ENCODE measurements at places on chromosomes 7 and 10.

GRCh38 chr7:30859940-30860496, 51.6 kb upstream of the AQP1 start:
- no peak for DNase-seq

- no peak for DNase-seq
Measured at GRCh38 chr7:152987656-152988055, 228.1 kb downstream of the ACTR3B start.

DNA sequence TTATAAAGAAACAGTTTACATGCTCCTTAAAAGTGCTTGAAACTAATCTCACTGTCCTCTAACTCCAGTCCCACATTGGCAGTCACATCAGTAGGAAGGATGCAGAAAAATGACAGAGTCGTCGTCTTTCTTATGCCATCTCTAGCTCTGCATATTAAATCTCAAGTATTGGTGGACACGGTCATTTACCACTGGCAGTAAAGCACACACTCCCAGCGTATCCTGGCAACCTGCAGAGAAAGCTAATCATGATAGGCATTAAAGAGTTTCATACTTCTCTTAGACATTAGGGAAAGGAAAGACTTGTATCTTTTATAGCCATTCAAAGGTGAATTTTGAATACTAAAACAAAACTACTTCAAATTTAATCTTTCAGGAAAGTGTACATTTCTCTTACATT, 202.0 kb upstream of the COBL start:
- no peak for DNase-seq

DNA sequence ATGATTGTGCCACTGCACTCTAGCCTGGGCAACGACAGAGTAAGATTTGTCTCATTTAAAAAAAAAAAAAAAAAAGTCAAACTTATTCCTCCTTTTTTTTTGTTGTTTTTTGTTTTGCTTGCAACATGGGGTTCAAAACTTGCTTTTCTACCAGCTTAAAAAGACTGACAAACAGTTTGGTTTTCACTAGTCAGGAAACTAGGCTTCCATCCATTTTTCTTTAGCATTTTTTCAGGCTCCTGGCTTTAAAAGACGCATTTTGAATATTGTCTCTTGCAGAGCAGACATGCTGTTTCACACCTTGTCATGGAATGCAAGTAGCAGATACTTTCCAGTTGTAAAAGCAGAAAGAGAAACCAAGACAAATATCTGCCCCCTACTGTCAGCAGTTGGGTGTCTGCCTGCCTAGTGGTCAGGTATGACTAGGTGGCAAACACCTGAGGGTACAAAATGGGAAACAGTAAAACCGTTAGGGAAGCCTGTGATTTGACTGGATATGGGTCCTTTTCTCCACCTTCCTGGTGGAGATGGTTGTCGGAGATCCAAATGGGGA, 139.9 kb downstream of the CCDC71L start:
- no peak for DNase-seq

DNA sequence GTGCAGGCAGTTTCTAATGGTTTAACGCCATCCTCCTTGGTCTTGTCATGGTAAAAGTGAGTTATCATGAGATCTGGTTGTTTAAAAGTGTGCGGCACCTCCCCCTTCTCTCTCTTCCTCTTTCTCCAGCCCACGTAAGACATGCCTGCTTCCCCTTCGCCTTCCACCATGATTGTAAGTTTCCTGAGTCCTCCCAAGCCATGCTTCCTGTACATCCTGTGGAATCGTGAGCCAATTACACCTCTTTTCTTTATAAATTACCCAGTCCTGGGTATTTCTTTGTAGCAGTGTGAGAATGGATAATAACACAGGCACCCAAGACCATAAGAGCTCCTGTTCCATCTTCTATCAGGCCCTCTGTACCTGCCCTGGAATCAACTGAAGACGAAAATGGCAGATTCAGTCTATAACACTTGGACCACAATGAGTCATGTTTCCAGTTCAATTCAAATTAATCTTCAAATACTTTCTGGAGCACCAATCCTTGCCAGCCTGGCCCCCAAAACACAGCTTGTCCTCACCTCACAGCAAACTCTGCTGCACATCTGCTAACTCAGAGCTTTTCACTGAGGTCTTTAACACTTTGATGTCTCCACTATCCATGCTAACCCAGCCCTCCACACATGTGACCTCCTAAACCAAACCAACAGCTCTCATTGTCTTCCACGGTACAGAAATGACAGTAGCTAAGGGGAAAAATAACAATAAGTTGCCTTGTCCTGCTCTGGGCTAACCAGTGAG, 73.2 kb downstream of the SFMBT2 start:
- DNase-seq, result no peak

- no peak for DNase-seq
Measured at GRCh38 chr10:123021517-123021916, 12.7 kb downstream of the ACADSB start.

GRCh38 chr10:91103384-91104192, 116.9 kb upstream of the PCGF5 start:
- no peak for DNase-seq

DNA sequence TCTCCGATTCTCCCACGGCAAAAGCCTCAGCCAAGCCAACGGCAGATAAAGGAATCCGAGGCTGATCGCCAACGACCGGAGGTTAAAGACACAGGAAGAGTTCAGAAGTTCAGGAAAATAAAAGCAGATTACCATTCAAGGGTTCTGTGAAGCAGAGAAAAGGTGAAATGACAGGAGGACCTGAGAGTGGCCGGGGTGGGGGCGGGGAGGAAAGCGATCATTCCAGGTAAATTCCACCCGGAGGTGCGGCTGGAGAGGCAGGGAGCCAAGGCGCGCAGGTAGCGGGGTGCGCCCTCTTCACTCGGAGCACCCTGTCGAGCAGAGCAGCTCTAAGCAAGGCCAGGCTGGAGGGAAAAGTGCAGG, 35.3 kb upstream of the SEPHS1 start:
- DNase-seq, result peak; percentile 34

DNA sequence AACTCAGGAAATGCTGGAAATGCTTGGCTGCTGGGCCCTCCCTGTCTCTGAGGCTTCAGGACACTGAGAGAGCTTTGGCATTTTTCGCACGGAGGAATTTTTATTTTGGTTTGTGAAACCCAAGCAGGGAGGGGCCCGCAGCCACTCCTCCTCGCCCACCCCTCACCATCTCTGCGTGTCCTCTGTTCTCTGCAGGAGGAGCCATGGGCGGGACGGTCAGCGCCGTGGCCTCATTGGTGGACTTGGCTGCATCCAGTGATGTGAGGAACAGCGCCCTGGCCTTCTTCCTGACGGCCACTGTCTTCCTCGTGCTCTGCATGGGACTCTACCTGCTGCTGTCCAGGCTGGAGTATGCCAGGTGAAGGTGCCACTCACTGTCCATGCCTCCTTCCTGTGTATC, 36.8 kb downstream of the SLC29A3 start:
- no peak for DNase-seq

DNA sequence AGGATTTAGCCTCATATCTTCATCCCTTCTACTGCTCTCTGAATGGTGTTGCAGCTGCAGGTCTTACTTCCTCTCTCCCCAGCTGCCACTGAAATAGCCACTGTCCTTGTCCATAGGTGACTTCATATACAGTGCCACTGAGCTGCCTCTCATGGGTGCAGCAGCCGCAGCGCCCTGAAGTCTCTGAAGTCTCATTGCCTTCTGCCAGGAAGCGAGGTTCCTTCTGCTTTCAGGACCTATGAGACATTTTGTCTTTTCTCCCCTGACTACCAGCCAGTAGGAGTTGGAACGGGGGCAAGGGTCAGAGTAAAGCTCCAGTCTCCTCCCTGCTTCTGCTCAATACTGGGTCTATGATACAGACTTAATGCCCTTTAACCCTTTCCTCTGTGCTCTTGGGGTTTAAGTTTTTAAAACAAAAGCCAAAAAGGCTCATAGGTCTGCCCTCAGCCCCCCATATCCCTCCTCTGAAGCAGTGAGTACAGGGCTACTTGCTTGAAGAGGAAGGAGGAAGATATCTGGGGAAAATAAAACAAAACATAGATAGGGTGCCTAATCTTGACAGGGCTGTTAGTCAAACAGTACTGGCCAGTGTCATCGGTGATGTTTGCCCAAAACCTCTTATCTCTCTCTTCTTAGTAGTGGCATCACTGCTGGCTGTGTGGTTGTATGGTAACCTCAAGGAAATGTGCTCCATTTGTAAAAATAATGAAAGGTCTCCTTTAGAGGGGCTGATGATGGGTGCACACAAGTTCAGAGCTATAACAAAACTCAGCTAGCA, 7.1 kb downstream of the PLCE1 start:
- DNase-seq, result no peak

GRCh38 chr7:1249731-1250130, 17.1 kb downstream of the UNCX start:
- DNase-seq, result no peak

- DNase-seq, result no peak
Measured at GRCh38 chr10:49830016-49830415, 67.9 kb upstream of the OGDHL start.

DNA sequence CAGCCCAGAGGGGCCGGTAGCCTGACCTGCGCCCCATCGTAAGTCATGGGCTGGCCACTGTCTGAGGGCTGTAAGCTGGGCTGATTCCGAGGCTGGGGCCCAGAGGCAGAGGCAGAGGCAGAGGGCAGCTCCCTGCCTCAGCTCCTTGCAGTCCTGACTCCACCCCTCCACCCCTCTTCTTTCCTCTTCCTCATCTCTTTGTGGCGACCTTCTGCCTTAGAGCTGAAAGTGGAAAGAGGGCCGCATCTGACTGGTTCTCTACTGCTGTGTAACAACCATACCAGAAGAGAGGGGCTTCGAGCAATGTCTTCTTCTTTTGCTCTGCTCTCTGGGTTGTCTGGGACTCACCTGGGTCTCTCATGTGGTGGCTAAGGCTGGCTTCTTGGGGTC, 179.1 kb downstream of the RPS24 start:
- DNase-seq, result no peak

- no peak for DNase-seq
Measured at GRCh38 chr7:33157311-33157710, 27.9 kb downstream of the BBS9 start.

GRCh38 chr7:133860628-133861335, 266.4 kb upstream of the LRGUK start:
- no peak for DNase-seq

DNA sequence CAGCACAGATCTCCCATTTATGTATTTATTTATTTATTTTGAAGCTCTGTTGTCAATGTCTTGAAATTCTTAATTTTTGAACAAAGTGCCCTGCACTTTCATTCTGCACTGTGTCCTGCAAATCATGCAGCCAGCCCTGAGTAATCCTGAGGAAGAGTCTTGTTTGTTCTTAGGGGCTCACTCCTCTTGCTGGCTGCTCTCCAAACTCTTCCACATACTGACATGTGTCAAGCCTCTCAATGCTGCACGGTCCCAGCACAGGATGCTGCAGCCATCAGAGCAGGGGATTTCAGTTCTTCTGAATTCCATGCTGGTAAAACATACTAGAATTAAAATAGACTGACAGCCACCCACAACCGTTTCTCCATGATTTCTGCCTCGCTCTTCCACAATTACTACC, 207.2 kb downstream of the PARD3 start:
- peak; percentile 27 for DNase-seq
